ENCODE measurements at places on chromosomes 11 and 22.

- no peak for DNase-seq
Measured at GRCh38 chr11:125358254-125358840, 137.7 kb downstream of the FEZ1 start.

DNA sequence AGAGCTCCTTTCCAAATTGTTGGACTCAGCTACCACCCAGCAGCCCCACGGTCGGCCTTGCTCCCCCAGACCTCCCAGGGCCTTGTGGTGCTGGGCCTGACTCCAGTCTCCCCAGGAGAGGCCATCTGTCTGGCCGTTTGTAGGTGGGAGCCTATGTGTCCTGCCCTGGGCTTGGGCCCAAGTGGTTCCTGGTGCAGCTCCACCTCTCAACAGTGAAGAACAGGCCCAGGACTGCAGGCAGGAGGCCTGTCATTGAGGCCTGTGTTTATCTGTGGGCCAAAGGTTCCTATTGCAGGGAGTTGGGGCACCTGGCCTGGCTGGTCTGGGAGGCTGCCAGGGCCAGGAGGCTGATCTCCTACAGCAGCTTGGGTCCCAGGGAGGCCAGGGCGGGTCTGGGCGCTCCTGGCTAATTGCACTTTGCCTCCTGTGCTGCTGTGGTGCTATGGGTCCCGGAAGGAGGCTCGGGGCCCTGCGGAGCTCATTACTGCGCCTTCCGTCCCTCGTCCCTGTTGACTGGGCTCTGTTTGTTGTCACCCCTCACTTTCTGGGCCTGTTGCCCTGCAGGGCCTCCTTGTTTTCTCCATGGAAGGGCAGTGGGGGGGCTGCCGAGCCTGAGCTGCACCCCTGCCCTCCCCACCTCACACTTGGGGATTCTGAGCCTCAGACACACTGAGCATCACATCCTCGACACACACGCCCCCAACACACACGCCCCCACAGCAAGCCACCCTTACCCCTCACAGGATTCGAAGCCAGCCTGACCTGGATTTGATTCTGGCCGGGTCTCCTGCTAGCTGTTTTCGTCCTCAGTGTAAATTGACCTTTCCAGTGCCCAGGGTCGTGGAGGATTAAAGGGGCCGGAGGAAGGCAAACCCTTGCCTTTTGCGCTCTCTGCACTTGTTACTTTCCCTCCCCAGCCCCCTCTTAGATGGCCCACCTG is 6.8 kb upstream of the OMP start:
- DNase-seq = no peak

DNA sequence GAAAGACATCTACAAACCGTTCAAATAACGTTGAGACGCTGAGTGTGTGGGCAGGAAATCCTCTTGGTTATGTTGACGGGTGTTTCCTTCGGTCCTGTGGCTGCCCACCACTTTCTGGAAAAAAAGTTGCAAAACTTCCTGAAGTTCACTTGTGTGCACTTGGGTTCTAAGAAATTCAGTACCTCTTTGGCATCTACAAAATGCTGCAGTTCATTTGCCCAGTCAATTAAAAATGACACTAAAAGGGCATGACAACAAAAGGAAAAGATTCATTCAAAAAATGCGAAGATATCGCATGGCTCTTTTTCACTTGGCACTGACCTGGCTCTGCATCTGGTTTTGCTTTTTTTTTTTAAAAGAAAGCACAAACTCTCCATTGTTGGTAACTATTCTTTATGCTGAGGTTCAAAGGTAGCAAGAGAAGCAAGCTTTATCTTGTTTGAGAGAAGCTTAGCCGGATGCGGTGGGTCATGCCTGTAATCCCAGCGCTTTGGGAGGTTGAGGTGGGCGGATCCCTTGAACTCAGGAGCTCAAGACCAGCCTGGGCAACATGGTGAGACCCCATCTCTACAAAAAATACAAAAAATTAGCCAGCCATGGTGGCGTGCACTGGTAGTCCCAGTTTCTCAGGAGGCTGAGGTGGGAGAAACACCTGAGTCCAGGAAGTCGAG is 10.6 kb upstream of the XBP1 start:
- DNase-seq = no peak

GRCh38 chr11:67371911-67372320 is 1.5 kb downstream of the CLCF1 start:
- DNase-seq = no peak

DNA sequence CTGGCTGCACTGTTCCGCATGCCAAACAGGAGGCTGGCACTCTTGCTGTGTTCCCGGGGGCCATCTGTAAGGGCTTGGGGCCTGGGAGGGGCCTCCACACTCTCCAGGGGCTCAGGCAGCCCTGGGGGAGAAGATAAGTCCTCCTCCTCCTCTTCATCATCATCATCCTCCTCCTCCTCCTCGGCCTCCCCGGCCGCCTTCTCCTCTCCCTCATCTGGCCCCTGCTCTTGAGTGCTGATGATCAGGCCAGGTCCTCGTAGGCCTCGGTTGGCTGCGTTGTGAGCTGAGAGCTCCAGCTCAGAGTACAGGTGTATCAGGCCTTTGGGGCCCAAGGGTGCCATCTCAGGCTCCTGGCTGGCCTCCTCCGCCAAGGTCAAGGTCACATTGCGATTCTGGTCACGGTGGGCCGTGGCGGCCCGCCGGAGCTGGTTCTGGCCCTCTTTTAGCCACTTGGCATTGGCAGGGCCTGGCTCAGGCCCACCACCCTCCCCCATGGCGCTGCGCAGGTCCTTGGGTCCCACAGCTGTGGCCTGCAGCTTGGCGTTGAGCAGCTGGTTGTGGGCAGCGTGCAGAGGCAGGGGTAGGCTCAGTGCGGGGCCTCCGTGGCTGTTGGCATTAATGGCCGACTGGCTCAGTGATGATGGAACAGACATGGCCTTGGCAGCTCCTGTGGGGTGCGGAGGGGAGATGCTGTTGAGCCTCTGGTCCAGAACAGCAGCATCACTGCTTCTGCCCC is 8.0 kb downstream of the APBB1 start:
- no peak for DNase-seq

DNA sequence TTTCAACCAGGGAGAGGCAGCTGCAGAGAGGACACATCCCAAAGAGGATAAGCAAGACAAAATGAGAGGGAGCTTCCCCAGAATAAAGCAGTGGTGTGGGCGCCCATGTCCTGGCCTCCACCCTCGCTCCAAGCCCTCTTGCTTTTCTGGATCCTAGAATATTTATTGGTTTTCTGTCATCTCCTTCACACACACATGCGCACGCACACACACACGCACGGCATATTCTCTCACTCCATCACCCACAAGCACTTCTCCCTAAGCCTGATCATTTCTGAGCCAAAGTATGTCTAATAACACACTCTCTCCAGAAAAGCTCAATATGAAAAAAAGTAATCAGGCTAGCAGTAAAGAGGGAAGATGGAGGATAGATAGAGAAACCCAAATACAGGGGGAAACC is 7.6 kb downstream of the IGSF9B start:
- DNase-seq = no peak

DNA sequence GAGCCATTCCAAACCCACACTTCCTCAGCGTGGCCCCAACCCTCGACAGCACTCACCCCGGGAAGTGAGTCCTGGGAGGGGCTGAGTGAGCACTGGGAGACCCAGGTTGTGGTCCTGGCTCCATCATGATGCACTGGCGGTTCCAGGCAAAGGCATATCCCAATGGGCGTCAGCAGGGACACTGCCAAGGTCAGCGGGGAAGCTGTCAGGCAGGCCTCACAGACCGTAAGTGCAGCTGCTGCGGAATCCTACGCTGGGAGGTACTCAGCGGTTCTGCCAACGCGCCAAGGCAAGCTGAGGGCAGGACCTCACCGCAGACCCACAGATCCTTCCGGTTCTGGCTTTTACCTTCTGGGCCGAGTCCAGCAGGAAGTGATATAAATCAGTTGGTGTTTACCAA is 1.4 kb upstream of the GAL3ST1 start:
- DNase-seq = no peak

DNA sequence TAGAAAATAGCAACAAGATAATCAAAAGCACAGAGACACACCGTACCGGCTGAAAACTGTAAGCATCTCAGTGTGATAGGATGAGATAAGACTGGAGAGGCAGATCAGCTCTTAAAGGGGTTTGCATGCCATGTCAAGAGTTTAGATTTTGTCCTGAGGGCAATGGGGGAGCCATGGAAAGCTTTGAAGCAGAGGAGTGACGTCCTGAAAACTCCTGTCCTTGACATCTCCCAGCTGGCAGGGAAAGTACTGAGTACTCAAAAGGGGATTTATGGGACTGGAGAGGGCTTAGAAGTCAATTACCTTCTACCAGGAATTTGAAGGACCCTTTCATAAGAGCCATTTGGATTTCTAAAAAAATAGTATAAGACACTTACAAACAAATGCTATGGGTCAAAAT is 420.5 kb upstream of the NARS2 start:
- no peak for DNase-seq

DNA sequence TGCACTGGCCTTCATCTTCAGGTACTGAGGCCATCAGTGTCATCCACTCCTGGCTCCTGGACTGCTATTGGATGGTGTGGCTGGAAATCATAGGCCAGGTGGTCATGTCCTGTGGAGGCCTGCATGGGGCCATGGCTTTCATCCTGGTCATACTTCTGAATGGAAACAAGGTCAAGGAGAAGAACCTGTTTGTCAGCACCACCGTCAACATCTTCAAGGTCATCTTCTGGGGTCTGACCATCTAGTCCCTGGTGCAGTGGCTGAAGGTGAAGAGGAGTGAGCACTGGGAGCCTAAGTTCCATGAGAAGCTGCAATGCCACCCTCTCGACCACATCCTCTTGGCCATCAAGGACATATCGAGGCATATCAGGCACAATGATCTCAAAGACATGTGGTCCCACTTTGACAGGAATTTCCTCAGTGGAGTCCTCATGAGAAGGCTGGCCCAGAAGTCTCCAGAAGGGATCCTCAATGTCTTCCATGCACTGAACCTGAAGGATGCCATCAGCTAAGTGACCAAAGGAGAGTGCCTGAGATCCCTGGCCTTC is 120.0 kb upstream of the SERPIND1 start:
- DNase-seq = peak; percentile 60

DNA sequence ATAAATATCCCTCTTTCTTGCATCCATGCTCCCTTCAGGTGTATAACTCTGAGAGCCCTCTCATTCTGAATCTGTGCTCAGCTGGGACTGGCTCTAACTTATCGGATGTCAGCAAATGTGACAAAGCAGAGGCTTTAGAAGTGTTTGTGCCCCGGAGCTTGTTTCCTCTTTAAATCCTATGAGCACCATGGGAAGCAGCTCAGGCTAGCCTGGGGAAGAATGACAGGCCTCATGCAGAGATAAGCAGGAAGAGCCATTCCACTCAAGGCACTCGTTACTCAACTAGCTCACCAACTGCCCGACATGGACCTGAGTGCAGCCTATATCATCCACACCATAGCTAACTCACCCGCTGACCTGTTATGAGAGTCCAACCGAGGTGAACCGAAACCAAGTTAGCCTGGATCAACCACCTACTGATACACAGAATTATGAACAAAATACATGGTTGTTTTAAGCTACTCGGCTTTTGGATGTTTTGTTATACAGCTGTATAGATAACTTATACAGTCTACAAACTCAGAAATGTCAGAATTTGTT is 990.7 kb downstream of the NTM start:
- no peak for DNase-seq

DNA sequence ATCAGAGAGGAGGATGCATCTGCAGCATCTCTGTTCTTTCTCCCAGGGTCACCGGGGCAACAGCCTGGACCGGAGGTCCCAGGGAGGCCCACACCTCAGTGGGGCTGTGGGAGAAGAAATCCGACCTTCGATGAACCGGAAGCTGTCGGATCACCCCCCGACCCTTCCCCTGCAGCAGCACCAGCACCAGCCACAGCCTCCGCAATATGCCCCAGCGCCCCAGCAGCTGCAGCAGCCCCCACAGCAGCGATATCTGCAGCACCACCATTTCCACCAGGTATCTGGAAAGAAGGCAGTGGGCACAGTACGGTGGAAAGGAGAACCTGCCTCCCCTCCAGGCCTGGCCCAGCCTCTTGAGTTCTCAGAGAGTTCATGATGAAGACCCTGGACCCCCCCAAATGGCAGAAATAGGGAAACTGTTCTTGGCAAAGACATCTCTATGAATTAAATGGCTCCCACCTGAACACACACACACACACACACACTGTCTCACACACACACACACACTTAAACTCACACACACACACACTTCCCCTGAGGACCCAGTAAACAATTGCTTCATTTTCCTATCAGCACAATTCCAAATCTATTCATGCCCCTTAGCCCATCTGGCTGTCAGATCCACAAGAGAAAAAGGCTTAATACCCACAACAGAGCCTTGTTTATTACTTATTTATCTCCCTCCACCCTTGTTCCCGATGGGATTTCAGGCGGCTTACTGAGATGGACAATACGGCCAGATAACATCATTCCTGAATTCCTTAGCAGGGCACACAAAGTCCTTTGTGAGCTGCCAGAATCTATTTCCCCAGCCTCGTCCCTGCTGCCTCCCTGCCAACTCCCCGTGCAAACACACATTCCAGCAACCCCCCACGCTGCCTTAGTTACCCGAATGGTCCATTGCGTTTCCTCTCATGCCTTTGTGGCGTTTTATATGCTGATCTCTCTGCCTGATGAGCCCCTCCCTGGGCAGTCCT is 8.1 kb downstream of the TMA7B start:
- no peak for DNase-seq

DNA sequence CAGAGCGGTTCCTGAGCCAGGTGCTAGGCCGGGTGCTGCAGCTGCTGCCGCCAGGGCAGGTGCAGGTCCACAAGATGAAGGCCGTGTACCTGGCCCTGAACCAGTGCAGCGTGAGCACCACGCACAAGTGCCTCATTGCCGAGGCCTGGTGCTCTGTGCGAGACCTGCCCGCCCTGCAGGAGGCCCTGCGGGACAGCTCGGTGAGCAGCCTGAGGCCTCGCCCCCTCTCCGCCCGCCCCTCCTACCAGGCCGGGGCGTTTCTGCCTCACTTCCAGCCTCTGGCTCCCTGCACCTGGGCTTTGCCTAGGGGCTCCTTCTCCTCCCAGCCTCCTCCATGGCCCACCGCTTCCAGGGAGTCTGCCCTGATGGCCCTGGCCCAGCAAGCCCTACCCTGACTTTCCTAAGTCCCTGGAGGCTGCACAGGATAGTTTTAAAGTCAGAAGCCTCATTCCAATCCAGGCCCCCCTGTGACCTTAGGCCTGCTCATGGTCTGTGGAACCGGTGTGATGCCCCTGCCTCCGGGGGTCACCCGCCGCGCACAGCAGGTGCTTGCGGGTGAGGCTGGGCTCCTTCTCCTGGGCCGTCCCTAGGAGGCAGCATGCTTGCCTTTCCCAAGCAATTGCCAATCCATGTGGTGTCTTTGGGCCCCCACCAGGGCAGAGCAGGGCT is 5.5 kb downstream of the TCIRG1 start:
- DNase-seq = no peak

DNA sequence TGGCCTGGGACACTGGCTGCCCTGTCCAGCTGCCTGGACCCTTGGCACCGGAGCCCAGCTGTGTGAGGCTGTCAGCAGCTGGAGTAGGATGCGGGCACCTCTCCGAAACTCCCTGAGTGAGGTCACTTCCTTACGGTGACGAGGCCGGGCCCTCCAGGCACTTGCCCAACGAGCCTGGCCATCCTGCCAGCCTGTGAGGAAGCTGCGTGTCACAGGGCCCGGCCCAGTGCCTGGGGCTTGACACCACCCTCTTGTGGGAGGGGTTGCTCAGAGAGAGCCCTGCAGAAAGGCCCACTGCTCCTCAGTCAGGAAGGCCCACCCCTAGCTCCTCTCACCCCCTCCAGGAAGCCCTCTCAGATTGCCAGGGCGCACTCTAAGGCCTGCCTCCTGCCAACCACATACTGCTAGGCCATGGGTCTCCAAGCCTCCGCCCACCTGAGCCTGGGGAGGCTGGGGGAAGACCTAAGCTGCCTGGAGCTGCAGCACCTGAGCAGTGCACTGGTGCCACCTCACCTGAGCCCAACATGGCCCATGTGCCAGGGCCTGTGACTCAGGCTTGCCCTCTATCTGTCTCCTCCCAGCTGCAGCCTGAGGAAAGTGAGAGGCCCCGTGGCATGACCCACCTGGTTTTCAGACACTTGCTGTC is 4.3 kb upstream of the PHLDA2 start:
- DNase-seq = no peak

- DNase-seq = no peak
Measured at GRCh38 chr11:68142028-68142412, 20.8 kb upstream of the CHKA start.
